HEK293T (cell line): ENCODE measurements at places on chromosomes 6 and 20.

- DNase-seq = peak; percentile 36
Observed at GRCh38 chr20:13302647-13303450, 81.8 kb downstream of the ISM1 start.

- DNase-seq = no peak
Observed at GRCh38 chr6:3549314-3549940, 92.6 kb upstream of the SLC22A23 start.

DNA sequence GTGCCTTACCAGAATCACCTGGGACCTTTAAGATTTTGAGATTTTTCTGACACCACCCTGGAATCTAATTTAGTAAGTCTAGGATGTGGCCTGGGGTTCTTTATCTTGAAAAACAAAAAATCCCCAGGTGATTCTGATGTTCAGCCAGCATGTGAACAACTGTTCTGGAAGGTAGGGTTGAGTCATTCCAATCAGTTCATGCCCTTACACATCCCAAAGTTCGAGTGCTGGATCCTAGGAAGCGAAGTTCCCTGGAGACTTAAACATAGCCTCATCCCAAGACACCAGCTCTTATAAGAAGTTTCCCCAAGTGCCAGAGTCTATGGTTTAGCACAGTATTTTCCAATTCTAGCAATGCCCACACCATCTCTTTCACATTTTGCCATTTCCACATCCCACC, 6.3 kb upstream of the TSHZ2 start:
- DNase-seq = no peak

DNA sequence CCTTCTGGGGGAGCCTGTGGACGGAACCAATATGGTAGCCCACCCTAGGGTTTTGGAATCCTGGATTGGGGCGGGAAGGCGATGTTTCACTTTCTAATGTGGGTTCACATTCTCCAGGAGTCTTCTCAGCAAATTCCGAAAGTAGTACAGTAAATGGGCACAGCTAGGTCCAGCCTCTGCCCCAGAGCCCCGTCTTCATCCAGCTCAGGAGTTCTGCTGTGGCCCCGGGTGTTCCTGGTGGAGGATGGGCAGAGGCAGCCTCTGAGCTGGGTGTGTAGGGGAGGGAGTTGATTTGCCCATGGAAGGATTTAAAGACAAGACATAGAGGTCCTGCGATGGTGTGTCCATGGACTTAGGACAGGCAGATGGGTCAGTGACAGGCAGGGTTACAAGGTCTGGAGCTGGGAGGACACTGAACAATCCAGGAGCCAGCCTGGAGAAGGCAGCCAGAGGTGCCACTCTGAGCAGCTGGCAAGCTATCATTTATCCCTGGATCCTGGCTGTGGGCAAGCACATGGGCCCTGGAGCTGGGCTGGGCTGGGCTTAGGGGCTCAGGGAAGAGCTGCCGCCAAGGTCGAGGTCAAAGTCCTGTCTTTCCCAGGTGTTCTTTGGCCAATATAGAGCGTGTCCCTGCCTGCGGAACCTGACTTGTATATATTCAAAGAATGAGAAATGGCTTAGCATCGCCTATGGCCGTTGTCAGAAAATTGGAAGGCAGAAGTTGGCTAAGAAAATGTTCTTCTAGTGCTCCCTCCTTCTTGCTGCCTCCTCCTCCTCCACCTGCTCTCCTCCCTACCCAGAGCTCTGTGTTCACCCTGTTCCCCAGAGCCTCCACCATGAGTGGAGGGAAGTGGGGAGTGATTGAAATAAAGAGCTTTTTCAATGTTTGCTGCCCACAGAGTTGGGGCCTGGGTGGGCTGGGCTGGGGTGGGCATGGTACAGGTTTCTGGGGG, 6.7 kb downstream of the CLPSL1 start:
- no peak for DNase-seq

GRCh38 chr20:48201885-48202284, 416.6 kb upstream of the SULF2 start:
- no peak for DNase-seq
